Right kidney (tissue), 9 donors: ENCODE measurements at places on chromosomes 7 and 10.

- DNase-seq, result no peak
Measured at GRCh38 chr7:113199841-113200240, 81.5 kb upstream of the SMIM30 start.

GRCh38 chr10:78960316-78960800 lies 108.4 kb upstream of the ZMIZ1 start:
- no peak for DNase-seq

DNA sequence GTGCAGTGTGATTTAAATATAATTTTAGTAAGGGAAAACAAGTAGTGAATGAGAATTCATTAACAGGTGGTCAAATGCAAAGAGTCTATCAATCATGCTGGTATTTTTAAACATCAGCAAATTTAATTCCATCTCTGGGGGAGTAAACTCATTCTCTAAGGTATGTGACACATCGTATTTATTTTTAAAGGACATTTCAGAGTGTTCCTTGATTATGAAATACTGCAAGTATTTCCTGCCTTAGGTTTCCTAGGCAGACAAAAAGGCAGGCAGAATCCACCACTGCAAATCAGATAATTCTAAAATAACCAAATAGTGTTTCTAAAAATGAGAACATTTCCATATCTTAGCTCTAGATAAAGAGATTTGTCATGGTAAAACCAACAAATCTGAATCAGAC lies 193.8 kb downstream of the LRRTM3 start:
- no peak for DNase-seq

DNA sequence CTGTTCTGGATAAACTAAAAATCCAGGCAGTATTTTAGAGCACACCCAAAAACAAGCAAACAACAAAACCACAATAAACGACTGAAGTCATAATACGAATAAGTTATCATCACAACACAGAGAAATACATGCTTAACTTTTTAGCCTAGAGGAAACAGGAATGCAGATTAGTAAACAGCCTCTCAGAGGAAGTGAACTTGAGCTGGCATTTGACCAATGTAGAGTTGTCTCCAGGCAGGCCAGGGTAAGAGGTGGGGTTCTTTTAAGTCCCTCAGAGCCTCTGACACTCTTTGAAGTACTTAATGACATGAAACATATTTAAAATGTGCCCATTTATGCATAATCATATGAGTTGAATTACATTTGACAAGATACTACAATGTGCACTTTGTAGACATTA lies 43.3 kb upstream of the PLXDC2 start:
- no peak for DNase-seq

DNA sequence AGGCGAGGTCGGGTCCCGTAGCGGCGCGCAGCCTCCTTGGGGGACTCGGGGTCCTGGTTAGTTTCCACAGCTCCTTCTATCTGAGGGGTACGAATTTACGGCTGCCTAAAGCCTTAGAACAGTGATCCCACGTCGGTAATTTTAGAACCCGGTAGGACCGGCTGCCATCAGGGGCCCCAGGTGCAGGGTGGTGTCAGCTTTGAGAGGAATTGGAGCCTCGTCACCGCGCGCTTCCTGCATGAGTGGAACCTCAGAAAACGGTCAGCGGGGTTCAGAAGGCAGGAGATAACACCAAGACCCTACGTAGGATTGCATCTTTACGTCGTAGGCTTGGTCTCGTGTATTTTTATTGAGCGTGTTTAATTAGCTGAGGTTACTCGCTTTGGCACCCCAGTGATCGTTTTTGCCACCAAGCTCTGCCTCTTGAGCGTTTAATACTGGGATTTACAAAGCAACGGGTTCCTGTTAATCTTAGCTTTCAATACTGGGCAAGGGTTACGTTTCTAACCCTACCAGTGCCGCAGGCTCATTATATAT lies 443 bp downstream of the RNF32 start:
- DNase-seq, result no peak

DNA sequence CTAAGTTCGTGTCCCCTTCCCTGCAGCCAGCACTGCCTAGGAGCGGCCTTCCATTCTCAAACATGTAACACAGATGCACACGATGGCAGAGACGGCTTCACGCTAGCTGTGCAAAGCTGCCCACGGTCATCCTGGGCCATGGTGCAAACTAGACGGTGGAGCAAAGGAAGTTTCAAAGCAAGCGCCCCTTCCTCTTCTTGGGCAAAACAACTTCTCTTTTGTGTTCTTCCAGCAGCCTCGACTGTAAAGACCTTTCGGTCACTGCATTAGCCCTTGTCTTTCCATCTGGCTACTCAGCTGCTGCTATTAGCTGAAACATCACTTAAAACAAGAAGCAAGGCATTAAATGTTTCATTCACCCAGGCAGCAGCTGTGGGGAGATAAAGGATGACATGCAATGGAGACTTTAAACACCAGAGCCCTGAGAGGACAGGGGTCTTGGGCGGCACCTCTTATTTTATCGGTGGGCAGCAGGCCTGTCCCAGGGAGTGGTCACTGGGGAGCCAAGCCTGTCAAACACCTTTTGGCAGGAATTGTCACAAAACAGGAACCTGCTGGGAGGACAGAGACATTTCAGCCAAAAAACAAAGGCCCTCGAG lies 214.8 kb downstream of the KLF6 start:
- DNase-seq, result no peak

- no peak for DNase-seq
Measured at GRCh38 chr10:43196131-43196980, 58.1 kb downstream of the CSGALNACT2 start.

- DNase-seq, result no peak
Measured at GRCh38 chr10:127690176-127690835, 46.7 kb upstream of the FOXI2 start.

DNA sequence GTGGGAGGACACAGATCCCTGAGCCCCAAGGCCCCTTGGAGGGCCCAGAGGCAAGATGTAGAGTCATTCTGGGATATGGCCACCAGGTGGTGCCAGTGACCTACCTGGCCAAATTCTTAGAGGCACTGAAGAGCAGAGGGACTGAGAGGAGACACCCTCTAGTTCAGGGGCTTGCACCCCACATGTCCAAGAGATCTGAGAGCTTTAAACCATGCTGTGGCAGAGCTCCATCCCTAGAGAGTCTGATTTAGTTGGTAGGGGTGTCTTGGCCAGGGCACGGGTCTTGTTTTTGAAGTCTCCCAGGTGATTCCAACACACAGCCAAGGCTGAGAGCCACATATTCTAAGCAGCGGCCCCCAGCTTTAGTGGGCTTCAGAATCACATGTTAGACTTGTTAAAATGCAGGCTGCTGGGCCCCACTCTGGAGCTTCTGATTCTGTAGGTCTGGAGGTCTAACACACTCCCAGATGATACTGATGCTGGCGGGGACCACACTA lies 52.5 kb downstream of the PRF1 start:
- DNase-seq, result peak; percentile 64

- DNase-seq, result no peak
Measured at GRCh38 chr10:59470570-59470969, 108.2 kb upstream of the FAM13C start.

GRCh38 chr7:99270702-99271101 lies 1.9 kb upstream of the MYH16 start:
- DNase-seq, result no peak

GRCh38 chr10:133169173-133169947 lies 9.3 kb downstream of the KNDC1 start:
- DNase-seq, result no peak

DNA sequence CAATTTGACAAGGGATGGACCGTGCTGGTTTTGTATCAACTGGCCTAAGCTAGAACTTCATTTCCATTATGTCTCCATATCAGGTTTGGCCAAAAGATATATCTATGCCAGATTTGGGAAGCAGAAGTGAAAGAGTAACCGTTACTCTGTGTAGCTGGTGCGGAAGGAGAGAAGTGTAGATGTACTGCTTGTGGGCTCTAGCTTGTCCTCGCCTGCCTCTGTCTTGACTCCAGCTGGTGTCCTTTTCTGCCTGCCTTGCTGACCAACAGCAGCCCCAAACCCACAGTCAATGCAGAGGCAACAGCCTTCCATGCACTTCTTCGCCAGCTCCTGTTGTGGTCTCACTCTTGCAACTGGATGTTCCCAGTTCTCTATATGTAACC lies 128.5 kb downstream of the KIF20B start:
- DNase-seq, result no peak
